ENCODE measurements at places on chromosomes 2 and 18.

- no peak for DNase-seq
These were observed 229.3 kb upstream of the HDAC4 start for GRCh38 chr2:239629926-239630617.

GRCh38 chr18:80253871-80254492 is 6.7 kb upstream of the PARD6G start:
- DNase-seq = no peak

DNA sequence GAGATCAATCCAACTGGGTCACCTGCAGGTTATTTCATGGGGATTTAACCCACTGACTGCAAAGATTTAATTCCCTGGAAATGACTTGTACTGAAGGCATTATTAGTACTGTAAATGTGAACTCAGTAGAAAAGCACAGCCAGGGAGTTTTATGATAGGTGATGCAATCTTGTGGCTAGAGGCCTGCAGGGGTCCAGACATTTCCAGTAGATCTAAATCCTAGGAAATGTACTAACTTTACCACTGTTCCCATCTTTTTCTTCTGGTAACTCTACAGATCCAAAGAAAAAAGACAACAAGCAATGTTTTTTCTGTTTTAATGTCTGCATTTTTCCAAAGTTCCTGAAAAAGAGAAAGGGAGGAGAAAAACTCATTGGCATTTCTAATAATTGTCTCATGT is 500.1 kb downstream of the ARHGAP15 start:
- no peak for DNase-seq

- no peak for DNase-seq
These were observed 76.5 kb upstream of the DSG1 start for GRCh38 chr18:31241425-31241824.

- no peak for DNase-seq
These were observed 214.3 kb upstream of the LYPD1 start for GRCh38 chr2:132884292-132884691.

- DNase-seq = no peak
These were observed 93.6 kb downstream of the RAPGEF4 start for GRCh38 chr2:172829229-172829628.
